ENCODE measurements at places on chromosomes 2 and 18.
A peak's percentile ranks its signal among the peaks of the same experiment; 100 is the strongest.

DNA sequence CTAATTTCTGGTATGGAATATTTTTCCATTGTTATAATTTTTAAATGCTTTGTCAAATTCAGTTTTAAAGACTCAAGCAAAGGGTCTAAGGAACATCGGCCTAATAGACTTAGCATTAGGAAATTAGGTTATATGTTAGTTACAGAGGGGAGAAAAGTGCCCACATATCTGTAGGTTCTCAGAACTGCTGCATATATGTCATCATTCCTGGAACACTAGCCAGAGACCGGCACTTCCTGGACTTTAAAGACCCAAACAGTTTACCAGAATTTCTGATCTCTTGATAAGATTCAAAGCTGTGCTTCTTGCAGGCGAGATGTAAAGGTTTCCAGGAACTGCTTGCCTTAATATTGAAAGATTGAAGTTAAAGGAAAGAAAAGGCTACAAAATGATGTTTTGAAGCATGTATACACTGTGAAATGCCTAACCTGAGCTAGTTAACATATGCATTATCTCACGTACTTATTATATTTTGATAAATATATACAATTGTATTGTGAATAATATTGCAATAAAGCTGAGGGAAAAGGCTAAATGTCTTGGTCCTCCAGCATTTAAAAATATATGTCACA, 993.6 kb downstream of the LRP1B start:
- H3K36me3 ChIP-seq, result no peaks in the 10 kb centered on the region
- DNase-seq, result no peak
- no peaks in the 10 kb centered on the region for H3K4me1 ChIP-seq
- no peak overlapping the region for H3K4me3 ChIP-seq
- no peaks in the 10 kb centered on the region for H3K27me3 ChIP-seq

DNA sequence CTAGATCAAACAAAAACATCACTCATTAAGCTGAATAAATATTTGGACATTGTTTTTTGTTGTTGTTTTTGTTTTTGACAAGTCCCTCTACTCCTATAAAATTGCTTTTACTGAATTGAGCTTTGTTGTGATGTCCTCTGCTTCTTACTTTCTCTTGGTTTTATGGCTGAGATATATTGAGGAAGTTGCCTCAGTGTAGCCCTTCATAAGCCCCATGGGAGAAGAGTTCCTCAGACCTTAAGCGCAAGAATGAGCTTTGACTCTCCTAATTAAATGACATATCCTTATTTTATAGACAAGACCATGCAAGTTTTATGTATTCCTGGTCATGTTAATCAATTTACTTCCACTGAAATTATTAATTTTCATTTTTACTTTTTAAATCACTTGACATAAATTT, 54.9 kb downstream of the CERKL start:
- H3K27me3 ChIP-seq, result no peaks in the 10 kb centered on the region
- H3K4me1 ChIP-seq, result no peaks in the 10 kb centered on the region
- no peak overlapping the region for H3K4me3 ChIP-seq
- no peak for DNase-seq
- H3K27ac ChIP-seq, result no peak overlapping the region
- H3K36me3 ChIP-seq, result no peaks in the 10 kb centered on the region

- H3K4me1 ChIP-seq, result peaks cover 38% of the 10 kb centered on the region
- DNase-seq, result no peak
- peaks cover 7% of the 10 kb centered on the region for H3K36me3 ChIP-seq
Measured at GRCh38 chr18:23316988-23317387, 136.1 kb upstream of the RIOK3 start.

DNA sequence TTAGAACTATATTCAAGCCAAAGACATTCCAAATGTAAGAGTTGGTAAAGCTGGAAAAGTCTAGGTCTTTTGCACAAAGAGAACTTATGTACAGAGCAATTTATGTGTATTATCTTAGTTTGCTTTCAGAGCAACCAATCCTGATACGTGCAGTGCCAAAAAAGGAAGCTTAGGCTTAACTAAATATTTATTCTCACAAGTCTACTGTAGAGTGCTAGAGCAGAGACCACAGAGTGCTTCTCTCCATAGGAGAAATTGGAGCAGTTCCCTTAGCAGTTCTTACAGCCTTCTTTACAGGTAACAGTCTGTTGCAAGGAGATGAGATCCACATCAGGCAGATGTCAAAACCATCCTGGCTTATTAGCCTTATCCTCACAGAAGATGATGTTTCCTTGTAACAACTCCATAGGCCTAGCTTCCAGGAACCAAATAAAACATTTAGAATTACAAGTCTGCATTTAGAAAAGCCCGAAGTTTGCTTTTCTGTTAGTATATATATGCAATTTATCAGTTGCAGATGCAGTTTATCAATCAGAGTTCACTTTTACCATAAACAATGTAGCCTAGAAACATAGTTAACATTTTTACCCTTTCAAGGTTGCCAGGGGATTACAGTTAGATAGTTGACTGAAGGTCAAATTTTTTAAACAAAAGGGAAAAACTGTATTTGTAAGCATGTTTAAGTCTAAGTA, 250.6 kb upstream of the KCNJ3 start:
- no peak for DNase-seq
- no peak overlapping the region for H3K27ac ChIP-seq
- no peaks in the 10 kb centered on the region for H3K36me3 ChIP-seq
- H3K4me1 ChIP-seq, result no peaks in the 10 kb centered on the region

GRCh38 chr2:42233976-42234441, 64.9 kb downstream of the EML4 start:
- peak overlapping the region; percentile 2 for H3K27ac ChIP-seq
- no peaks in the 10 kb centered on the region for H3K36me3 ChIP-seq
- H3K4me1 ChIP-seq, result peaks cover 56% of the 10 kb centered on the region
- DNase-seq, result no peak
- no peak overlapping the region for H3K4me3 ChIP-seq

- H3K27me3 ChIP-seq, result no peaks in the 10 kb centered on the region
- H3K27ac ChIP-seq, result peak overlapping the region; percentile 49
- H3K4me3 ChIP-seq, result peak overlapping the region; percentile 96
- peaks cover 58% of the 10 kb centered on the region for H3K4me1 ChIP-seq
Measured at GRCh38 chr2:237674731-237675276, 47.4 kb downstream of the LRRFIP1 start.

DNA sequence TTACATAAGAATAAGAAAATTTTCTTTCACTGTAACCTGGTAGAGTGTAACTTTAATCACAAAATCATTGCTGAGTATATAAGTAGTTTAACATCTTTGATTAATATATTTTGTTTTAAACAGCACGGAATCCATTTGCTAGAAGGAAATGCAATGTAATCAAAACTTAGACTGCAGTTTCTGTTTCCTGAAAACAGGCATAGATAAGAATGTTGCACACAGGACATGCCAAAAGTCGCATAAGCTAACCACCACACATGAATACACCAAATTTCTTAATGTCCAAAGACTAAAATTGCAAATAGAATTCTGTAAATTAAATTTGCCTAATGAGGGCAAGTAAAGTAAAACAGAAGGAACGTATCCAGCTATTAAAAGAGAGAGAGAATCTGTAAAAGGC, 51.0 kb upstream of the SERPINB2 start:
- no peak overlapping the region for H3K4me3 ChIP-seq
- H3K27ac ChIP-seq, result no peak overlapping the region
- H3K36me3 ChIP-seq, result no peaks in the 10 kb centered on the region
- DNase-seq, result no peak
- peaks cover 46% of the 10 kb centered on the region for H3K27me3 ChIP-seq
- peaks cover 14% of the 10 kb centered on the region for H3K4me1 ChIP-seq

All from activated T-cell treated with anti-CD3 and anti-CD28 coated beads, Interleukin-2, amount 50 U/mL, for 72 hours (primary cell).